ENCODE measurements at places on chromosomes 5 and 9. TPM values are rescaled to one million over a fixed set of nuclear protein-coding genes. Genes with fewer than 3 reads are reported as not detected.

Gene BARHL1
- total RNA-seq, result not detected

Gene ACER2
- 2.9 TPM for total RNA-seq

Gene LMBRD2
- total RNA-seq, result 11.0 TPM

Gene FGFR4
- total RNA-seq, result 4.4 TPM

Gene SPATA6L
- total RNA-seq, result 2.5 TPM

Gene GRIN3A
- total RNA-seq, result 0.05 TPM

Gene PLAC8L1
- 0.67 TPM for total RNA-seq

Gene OLFML2A
- not detected for total RNA-seq

Gene FANCC
- total RNA-seq, result 7.5 TPM

Gene ZNF367
- 8.8 TPM for total RNA-seq

Gene FYB1
- 639 TPM for total RNA-seq

Gene TYRP1
- not detected for total RNA-seq

Gene OBP2B
- total RNA-seq, result not detected

Gene CDH6
- total RNA-seq, result not detected

Gene LRRC19
- not detected for total RNA-seq

Gene C9orf153
- total RNA-seq, result 0.32 TPM

Gene ABO
- total RNA-seq, result 0.62 TPM

Gene PCDHGA12
- total RNA-seq, result not detected

Gene NR4A3
- 84.1 TPM for total RNA-seq

Gene PTGS1
- total RNA-seq, result 9.2 TPM

Gene SLC1A3
- not detected for total RNA-seq

Gene TNFSF15
- not detected for total RNA-seq
